T47D (cell line): ENCODE measurements at places on chromosomes 6 and 20.

DNA sequence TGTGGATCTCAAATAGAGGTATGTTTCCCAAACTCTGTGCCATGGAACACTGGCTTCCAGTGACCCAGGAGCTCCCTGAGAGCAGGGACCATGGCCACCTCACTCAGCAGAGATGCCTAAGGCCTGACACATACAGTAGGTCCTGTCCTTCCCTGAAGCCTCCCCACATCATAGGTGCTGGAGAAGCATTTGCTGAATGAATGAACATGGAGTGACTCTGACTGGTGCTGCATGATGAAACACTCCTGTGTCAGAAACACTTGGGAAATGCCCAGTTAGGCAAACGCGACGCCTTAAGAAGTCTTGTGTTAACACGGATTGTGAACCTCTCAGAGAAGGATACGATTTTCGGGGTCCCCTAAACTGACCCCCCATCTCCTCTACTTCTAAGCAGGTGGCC lies 14.3 kb downstream of the SLA2 start:
- no peak for DNase-seq

GRCh38 chr20:22653658-22654642 lies 69.6 kb upstream of the FOXA2 start:
- DNase-seq: peak; percentile 28

DNA sequence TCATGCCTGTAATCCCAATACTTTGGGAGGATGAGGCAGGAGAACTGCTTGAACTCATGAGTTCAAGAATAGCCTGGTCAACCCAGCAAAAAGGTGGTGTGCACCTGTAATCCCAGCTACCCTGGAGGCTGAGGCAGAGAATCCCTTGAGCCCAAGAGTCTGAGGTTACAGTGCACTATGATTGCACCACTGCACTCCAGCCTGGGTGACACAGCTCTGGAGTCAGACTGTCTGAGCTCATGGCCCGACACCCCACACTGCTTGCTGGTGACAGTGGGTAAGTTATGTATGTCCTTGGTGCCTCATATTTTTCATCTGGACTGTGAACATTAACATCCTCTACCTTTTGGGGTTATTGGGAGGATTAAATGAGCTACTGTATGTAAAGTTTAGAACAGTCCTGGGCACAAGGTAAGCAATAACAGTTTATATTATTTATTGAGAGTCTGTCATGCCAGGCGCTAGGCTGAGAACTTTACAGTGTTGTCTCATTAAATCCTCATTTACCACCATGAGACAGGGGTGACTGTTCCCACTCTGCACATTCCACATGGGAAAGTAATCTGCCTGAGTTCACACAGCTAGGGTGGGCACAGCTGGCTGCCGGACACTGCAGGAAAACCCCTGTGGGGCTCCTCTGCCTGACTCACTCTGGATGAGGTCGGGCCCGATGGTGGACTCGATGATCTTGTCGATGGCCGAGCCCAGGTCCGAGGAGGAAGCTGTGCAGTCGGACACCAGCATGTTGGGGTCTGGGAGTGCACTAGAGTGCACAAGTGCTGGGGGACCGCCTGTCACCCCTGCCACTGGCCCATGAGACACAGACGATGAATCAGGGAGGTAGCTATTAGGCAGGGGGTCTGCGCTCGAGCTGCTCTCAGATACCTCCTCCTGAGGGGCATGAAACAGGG lies 2.9 kb downstream of the ZNF335 start:
- no peak for DNase-seq

DNA sequence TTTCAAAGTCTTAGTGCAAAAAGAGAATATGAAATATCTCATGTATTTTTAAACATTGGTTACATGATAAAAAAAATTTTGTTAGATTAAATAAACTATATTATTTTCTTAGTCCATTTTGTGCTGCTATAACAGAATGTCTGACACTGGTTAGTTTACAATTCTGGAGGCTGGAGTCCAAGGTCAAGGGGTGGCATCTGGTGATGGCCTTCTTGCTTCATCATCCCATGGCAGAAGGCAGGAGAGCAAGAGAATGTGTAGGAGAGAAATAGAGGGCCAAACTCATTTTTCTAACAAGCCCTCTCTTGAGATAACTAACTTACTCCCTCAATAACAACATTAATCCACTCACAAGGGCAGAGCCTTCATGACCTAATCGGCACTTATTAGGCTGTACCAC lies 11.5 kb upstream of the MCUR1 start:
- no peak for DNase-seq

GRCh38 chr6:484746-485145 lies 93.2 kb downstream of the IRF4 start:
- no peak for DNase-seq

- no peak for DNase-seq
Observed at GRCh38 chr6:111357705-111358104, 125.3 kb downstream of the REV3L start.

DNA sequence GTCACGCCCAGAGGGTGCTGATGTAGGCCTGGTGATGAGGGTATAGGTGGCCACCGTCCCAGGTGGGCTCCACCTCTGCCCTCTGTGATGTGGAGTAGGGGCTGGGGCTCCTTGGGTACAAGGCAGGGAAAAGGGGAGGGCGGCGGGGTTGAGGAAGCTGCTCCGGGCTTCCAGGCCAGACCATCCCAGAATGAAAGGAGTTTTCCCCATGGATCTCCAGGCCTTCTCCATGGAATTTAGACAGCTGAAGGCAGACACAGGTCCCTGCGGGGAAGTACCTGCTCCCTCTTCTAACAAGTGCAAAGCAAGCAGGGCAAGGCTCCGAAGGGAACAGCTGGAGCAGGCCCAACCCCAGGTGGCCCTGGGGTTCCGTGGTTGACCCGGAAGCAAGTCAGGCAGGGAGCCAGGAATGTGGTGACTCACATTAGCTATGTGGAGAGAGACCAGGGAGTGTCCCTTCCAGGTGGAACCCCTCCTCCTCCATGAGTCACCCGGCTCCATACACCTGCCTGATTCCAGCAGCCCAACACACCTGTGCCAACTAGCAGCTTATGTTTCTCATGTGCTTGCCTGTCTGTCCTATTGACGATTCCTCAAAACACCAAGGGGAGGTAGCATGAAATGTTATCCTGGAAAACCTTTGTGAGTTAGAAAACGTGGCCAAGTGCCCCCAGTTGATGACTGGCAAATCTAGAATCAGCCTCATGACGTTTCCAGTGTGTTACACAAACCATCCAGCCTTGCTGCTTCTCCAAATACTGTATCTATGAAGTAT lies 59.7 kb upstream of the SNX9 start:
- peak; percentile 52 for DNase-seq

DNA sequence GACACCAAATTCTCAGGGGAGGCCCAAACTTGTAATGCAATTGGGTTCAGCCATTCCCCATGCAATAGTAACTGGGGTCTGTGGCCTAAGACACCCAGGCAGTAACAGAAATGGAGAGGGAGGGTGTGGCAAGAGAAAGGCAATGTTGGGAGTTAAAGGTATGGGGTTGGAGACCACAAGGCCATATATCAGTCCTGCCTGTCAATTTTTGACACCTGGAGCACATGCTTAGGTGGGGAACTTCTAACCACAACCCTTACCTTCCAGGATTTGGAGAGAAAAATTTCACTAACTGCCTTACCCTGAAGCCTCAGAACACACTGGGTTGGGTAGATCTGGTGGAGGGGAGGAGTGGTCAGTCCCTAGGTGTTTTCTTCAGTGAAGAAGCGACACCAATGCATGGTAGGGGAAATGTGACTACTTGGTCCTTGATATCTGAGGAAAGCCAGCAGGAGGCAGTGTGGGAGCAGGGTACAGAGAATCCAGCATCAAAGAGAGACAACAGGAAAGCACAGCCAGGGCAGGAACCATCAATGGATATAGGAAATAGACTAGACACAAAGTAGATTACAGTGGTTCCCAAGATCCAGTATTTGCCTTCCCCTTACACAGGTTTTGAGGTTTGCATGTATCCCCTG lies 6.8 kb upstream of the USP49 start:
- DNase-seq: no peak

GRCh38 chr20:3797592-3798372 lies 1.7 kb downstream of the CDC25B start:
- DNase-seq: peak; percentile 40

DNA sequence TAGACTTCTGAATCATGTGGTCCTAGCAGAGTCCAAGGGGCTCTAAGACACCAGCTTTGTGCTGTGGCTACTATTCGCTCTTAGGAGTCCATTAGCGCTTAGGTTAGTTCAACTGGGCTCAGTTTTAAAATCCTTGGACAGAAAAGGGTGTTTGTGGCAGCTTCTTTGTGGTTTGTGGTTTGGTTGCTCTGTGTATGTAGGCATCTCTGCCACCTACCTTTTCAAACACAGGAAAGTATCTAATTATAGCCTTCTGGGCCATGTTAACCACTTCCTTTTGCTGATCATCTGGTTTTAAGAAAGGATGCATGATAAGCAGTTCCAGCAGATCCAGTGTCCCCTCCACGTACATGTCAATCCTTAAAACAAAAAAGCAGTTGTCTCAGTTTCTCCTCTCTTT lies 10.8 kb downstream of the GSTA4 start:
- peak; percentile 2 for DNase-seq

DNA sequence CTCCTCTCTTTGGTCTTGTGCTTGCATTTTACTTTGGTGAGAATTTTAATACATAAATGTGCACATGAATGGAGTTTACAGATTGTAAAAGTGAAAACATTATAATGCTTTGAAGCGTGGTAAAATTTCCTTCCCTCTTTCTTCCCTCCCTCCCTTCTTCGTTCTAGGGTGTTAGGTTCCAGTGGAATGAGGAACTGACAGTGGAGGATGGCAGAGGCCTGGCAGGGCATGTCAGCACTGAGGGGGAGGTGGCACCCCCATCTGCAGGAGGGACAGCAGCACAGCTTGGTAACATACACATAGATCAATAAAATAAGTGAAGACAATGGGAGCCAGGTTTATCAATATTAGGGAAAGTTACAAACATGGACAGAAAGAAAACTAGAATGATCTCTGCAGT lies 47.5 kb downstream of the RNASET2 start:
- DNase-seq: no peak

GRCh38 chr6:143176090-143177021 lies 115.7 kb downstream of the AIG1 start:
- no peak for DNase-seq

- DNase-seq: no peak
Observed at GRCh38 chr6:6148192-6148815, 141.6 kb upstream of the NRN1 start.

- no peak for DNase-seq
Observed at GRCh38 chr6:160960839-160961238, 30.7 kb upstream of the MAP3K4 start.

- DNase-seq: no peak
Observed at GRCh38 chr6:8859501-8859900, 424.2 kb upstream of the SLC35B3 start.

DNA sequence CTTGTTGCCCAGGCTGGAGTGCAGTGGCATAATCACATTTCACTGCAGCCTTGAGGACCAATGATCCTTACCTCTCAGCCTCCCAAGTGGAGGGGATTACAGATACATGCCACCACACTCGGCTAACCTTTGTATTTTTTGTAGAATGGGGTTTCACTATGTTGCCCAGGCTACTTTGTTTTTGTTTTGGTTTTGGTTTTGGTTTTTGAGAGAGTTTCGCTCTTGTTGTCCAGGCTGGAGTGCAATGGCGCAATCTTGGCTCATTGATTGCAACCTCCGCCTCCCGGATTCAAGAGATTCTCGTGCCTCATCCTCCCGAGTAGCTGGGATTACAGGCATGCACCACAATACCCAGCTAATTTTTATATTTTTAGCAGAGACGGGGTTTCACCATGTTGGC lies 105.5 kb downstream of the BMP7 start:
- DNase-seq: no peak

GRCh38 chr6:7268362-7268761 lies 44.6 kb downstream of the SSR1 start:
- no peak for DNase-seq

- DNase-seq: no peak
Observed at GRCh38 chr6:101730954-101731353, 337.4 kb downstream of the GRIK2 start.

DNA sequence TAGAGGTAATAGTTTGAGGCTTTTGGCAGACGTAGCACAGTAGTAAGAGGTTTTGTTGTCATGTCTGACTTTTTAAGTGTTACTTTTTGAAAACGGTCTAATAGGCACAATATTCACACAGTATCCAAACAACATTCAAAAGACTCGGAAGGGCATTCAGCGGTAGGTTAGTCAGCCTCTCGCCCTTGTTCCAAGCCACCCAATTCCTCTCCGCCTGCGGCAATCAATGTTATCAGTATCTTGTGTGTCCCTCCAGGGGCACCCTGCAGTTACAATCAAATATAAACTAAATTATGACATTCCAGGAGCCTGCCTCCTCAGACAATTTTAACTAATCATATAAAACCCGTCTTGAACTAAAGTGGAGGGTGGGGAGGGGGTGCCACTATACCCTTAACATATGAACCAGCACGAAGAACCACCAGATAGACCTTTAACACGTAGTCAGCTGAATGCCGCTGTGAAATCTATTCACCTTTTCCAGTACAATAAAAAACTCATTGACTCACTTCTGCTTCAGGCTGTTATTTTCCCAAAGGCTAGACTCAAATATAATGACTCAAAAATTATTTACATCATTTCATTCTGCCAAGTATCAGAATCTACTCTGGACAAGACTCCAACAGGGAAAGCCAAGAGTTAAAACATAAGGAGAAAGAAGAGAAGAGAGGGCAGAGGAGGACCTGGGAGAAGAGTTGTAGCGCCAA lies 1.6 kb downstream of the TENT5A start:
- no peak for DNase-seq

DNA sequence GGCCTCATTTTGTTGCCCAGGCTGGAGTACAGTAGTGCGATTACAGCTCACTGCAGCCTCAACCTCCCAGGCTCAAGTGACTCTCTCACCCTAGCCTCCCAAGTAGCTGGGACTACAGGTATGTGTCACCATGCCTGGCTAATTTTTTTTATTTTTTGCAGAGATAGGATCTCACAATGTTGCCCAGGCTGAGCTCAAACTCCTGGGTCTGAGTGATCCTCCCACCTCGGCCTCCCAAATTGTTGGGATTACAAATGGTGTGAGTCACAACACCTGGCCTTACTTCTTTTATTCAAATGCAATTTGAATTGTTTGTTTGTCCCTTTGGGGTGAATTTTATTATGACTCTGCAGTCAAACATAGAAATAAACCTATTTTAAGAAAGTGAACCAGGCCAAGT lies 131.7 kb upstream of the SLC22A16 start:
- no peak for DNase-seq

DNA sequence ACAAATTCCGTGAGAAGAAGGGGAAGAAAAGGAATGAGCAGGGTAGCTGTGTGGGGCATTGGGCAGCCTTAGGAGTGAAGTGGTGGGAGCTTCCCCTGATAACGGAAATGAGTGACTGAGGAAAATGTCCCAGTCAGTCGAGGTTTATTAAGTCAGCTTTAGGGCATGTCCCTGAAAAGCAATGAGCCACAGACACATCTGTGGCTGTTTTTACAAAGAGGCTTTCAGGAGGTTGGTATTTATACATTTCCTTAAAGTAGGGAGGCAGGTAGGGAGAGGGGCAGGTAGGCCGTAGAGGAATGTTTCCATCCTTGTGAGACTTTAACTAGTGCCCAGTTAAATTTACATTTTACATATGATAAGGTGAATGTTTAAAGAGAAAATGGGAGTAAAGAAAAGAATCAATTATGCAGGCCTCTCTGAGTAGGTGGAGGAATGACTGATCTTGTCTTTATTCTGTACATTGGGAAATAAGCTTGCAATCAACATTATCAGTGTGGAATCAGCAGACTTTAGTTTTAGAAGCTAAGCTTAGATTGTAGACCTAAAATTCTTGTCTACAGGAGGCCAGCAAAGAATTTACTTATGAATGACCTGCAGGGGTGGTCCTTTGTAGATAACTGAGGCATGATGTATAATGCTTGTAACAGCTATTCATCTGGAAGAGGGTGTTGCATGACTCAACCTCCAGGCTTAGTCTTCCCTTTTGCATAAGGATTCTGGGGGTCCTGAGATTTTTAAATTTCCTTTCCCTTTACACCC lies 18.5 kb downstream of the SLC22A2 start:
- no peak for DNase-seq

GRCh38 chr6:132198896-132199295 lies 202.4 kb downstream of the MOXD1 start:
- no peak for DNase-seq
